NK-92 treated with Interleukin-12 subunit alpha and Interleukin-12 subunit beta, amount 100 ng/mL, for 24 hours (cell line): ENCODE measurements at places on chromosomes 12 and 14.

GRCh38 chr12:57549909-57550640 lies at the start of gene KIF5A:
TSS of gene KIF5A (plus strand) at chr12:57550044. CDS start at chr12:57550272, 228 bp downstream.
- no peak for DNase-seq

- DNase-seq, result no peak
These were observed 171.9 kb downstream of the PRKCH start for GRCh38 chr14:61493239-61493638.

DNA sequence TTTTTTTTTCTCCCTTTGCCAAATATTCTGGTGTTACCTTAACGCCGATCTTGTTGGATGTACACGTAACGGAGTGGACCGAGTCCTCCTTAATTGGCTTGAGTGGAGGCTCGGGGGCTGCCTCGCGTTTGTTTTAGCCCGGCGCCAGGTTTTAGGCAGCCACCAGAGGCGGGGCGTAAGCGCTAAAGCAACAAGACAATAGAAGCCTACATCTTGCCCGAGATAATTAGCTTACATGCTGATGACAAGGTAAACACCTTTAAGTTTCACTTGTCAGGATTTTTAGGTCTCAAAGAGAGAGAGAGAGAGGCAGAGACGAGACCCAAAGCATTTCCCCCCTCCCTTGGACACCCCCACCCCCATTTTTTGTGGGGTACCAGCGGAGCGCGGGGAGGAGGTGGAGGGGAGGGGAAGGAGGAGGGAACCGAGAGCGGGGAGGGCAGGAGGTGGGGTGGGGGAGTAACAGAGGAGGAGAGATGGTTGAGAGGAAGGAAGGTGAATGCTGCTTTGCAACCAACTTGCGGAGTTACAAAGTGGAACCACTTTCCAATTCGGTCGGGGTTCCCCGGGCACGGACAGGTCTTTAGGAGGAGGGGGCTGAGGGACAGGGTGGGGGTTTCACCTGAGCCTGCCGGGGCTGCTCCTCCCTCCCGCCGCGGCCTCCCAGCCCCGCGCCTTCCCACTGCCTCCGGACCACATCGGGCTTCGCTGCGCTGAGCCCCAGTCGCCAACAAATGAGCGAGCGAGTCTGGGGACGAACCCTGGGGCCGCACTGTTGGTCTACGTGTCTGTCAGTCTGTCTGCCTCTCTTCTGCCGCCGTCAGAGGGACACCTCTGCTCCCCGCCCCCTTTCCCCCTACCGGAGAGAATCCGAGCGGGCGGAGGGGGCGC lies at the start of gene NKX2-1:
Gene NKX2-1, minus strand, starts transcription at position 802 of the 891 bp plus-strand sequence. Its CDS starts 103 bp downstream, at position 699.
- DNase-seq, result no peak

DNA sequence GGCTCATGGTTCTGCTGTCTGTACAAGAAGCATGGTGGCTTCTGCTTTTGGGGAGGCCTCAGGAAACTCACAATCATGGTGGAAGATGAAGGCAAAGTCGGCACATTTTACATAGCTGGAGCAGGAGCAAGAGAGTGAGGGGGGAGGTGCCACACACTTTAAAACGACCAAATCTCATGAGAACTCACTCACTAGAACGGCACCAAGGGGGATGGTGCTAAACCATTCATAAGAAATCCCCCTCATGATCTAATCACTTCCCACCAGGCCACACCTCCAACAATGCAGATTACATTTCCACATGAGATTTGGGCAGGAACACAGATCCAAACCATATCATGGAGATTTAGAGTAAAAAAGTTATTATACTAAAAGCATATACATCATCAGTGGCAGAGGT lies 13.6 kb upstream of the LEMD3 start:
- no peak for DNase-seq

- DNase-seq, result no peak
These were observed 96.2 kb upstream of the PTPRB start for GRCh38 chr12:70733385-70733784.

- DNase-seq, result no peak
These were observed 4.2 kb upstream of the BAZ2A start for GRCh38 chr12:56634242-56634836.

DNA sequence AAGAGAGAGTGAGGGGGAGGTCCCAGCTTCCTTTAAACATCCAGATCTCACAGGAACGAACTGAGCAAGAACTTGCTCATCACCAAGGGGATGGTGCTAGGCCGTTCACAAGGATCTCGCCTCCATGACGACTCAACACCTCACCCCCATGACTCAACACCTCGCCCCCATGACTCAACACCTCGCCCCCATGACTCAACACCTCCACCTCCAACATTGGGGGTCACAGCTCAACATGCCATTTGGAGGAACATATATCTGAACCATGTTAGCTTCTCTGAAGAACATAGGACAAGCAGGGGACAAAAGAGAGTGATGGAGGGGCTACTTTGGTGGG lies 66.0 kb upstream of the LHX5 start:
- DNase-seq, result no peak

- no peak for DNase-seq
These were observed 1.6 kb downstream of the MMP14 start for GRCh38 chr14:22837750-22838538.

DNA sequence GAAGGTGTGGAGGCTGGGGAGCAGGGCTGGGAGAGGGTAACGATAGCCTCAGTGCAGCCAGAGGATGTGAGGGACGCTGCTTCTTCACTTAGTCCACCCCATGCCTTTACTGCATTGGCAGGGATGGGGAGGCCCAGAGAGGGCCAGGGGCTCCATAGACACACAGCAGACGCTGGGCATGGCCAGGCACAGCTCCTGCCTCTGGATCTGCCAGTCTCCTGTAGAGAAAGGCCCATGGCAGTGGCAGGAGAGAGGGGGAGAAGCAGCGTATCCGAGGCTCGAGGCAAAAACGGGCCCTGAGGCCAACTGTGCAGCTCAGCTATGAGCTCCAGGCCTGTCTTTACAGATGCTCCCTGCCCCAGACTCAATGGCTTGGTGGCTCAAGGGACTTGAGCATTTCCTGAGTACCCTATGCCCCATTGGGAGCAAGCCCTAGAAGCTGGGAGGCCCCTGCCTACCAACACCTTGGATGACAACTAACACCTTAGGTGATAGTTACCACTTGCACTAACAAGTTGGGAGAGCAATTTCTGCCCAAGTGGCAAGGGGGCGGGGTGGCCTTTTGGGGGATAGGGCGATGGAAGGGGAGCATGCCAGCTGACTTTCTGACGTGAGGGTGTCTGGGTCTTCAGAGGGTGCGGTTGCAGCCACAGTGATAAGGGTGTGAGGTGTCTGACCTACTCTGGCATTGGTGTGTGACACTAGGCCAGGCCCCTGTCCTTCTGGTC lies 5.0 kb upstream of the LBHD2 start:
- no peak for DNase-seq
